Keratinocyte (primary cell): ENCODE measurements at places on chromosomes 16 and 17.

GRCh38 chr16:84641643-84642358 lies 6.5 kb upstream of the KLHL36 start:
- H3K27ac ChIP-seq = peak overlapping the region; percentile 85
- H3K27me3 ChIP-seq = no peaks in the 10 kb centered on the region
- H3K4me1 ChIP-seq = peaks cover 35% of the 10 kb centered on the region
- H3K4me3 ChIP-seq = peak overlapping the region; percentile 56
- no peaks in the 10 kb centered on the region for H3K36me3 ChIP-seq
- DNase-seq = no peak

DNA sequence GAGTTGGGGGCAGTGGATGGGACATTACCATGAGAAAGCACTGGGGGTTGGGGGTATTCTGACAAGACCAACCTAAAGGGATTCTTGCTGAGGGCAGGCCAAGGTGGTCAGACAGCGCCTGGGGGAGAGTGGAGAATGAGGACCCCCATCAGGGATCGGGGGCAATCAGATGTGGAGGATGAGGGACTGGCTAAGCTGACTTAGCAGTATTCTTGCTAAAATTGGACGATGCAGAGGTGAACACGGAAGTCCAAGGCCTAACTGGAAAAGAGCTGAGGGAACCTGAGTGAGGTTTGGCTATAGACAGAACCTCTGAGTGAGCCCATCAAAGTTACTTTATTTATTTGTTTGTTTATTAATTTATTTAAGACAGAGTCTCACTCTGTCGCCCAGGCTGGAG lies 9.2 kb downstream of the QPRT start:
- H3K27me3 ChIP-seq = no peaks in the 10 kb centered on the region
- H3K4me3 ChIP-seq = no peak overlapping the region
- H3K36me3 ChIP-seq = no peaks in the 10 kb centered on the region
- DNase-seq = no peak
- H3K4me1 ChIP-seq = no peaks in the 10 kb centered on the region

- H3K27ac ChIP-seq = no peak overlapping the region
- no peak overlapping the region for H3K4me3 ChIP-seq
- DNase-seq = no peak
- no peaks in the 10 kb centered on the region for H3K27me3 ChIP-seq
- peaks cover 14% of the 10 kb centered on the region for H3K36me3 ChIP-seq
Observed at GRCh38 chr17:20262226-20263114, 204.9 kb downstream of the LGALS9B start.

DNA sequence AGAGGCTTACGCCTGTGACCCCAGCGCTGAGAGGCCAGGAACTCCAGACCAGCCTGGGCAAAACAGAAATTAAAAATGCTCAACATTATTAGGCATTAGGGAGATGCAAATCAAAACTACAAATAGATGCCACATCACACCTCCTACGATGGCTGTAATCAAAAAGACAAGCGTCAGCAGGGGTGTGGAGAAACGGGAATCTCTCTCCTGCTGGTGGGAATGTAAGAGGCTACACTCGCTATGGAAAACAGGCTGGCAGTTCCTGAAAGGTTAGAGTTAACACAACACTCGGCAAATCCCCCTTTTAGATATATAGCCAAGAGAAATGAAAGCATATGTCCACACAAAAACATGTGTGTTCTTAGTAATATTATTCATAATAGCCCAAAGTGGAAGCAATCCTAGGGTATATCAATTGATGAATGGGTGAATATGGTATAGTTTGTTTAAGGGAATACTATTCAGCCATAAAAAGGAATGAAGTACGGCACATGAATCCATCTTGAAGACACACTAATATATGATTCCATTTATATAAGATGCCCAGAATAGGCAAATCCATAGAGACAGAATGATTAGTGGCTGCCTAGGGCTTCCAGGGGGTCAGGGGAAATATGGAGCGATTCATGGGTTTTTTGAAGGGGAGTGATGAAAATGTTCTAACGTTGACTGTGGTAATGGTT lies 1.8 kb upstream of the NPRL3 start:
- no peak for DNase-seq
- no peak overlapping the region for H3K27ac ChIP-seq
- H3K36me3 ChIP-seq = peaks cover 3% of the 10 kb centered on the region
- no peaks in the 10 kb centered on the region for H3K27me3 ChIP-seq
- H3K4me3 ChIP-seq = no peak overlapping the region

DNA sequence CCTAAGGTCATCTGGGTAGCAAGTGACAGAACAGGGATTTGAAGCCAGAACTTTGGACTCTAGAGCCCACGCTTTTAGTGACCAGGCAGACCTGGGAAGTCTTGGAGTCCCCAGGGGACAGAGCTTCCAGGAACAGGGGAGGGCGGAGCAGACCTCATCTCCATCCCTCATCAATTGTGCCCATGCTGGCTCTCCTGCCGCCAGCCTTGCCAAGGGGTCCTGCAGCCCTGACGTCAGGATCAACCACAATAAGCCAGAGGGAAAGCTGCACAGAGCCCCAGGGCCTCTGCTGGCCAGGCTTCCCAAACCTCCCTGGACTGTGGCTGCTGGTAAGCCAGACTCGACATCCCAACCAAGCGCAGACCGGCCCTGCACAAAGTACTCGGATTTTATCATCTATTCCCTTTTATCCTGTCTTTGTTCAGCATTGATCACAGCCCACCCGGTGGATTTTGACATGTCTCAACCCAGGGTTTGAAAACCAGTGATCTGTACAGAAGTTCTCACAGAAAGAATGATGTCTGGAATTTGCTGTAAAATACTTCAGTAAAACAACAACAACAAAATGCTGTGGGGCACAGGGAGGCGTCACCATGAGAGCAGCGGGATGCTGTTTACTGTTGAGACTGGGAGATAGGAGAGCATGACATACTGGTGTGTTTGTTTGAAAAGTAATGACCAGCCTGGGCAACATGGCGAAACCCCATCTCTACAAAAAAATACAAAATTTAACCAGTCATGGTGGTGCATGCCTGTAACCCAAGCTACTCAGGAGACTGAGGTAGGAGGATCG lies 11.8 kb downstream of the C16orf74 start:
- H3K27ac ChIP-seq = no peak overlapping the region
- no peaks in the 10 kb centered on the region for H3K27me3 ChIP-seq
- no peak for DNase-seq
- H3K4me1 ChIP-seq = no peaks in the 10 kb centered on the region
- H3K4me3 ChIP-seq = no peak overlapping the region
- peaks cover 53% of the 10 kb centered on the region for H3K36me3 ChIP-seq

DNA sequence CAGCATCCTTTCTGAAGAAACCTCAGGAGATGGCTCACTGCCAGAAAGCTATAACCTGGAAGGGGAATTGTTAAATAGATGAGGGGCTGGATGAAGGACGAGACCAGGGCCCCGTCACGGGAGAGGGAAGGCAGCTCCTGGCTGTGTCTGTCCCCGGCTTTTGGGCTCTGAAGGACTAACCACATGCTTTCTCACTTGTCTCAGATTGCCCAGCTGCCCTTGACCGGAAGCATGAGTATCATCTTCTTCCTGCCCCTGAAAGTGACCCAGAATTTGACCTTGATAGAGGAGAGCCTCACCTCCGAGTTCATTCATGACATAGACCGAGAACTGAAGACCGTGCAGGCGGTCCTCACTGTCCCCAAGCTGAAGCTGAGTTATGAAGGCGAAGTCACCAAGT lies 14.5 kb downstream of the SERPINF1 start:
- H3K4me1 ChIP-seq = peaks cover 20% of the 10 kb centered on the region
- peaks cover 14% of the 10 kb centered on the region for H3K36me3 ChIP-seq
- H3K4me3 ChIP-seq = no peak overlapping the region
- no peaks in the 10 kb centered on the region for H3K27me3 ChIP-seq

- no peak overlapping the region for H3K27ac ChIP-seq
- H3K27me3 ChIP-seq = no peaks in the 10 kb centered on the region
- H3K4me1 ChIP-seq = no peaks in the 10 kb centered on the region
- no peak overlapping the region for H3K4me3 ChIP-seq
- no peak for DNase-seq
- no peaks in the 10 kb centered on the region for H3K36me3 ChIP-seq
Observed at GRCh38 chr16:47916266-47916665, 239.5 kb downstream of the ABCC12 start.
